ENCODE measurements at places on chromosomes 7 and 10. TPM values are rescaled to one million over a fixed set of nuclear protein-coding genes. Genes with fewer than 3 reads are reported as not detected.
A peak's percentile ranks its signal among the peaks of the same experiment; 100 is the strongest.

CUX1 gene
- 29.5 TPM for total RNA-seq

GARS1 gene
- total RNA-seq: 221 TPM

GRCh38 chr7:36117203-36117840, 35.7 kb upstream of the EEPD1 start:
- peaks cover 25% of the 10 kb centered on the region for H3K27me3 ChIP-seq
- H3K4me1 ChIP-seq: peaks cover 27% of the 10 kb centered on the region
- peak overlapping the region; percentile 44 for H3K27ac ChIP-seq
- H3K4me3 ChIP-seq: no peak overlapping the region

- no peaks in the 10 kb centered on the region for H3K4me1 ChIP-seq
- no peaks in the 10 kb centered on the region for H3K27me3 ChIP-seq
- H3K27ac ChIP-seq: no peak overlapping the region
- H3K4me3 ChIP-seq: no peak overlapping the region
Measured at GRCh38 chr7:145276118-145276517, 440.3 kb upstream of the TPK1 start.

DNA sequence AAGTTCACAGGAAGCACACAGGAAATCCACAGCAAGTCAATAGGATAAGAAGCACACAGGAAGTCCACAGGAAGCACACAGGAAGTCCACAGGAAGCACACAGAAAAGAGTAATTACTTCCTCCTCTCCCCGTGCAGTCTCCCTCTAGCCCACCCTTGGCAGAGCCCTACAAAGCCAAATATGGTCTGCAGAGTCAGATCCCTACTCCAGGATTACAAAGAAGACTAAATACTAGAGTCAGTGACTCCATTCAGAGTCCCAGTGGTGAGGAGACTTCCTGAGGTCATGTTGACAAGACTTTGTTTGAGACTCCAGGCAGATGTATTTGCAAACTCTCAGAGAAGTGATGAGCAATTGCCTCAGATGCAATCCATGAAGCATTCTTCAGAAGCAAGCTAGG, 398.6 kb upstream of the AUTS2 start:
- H3K4me3 ChIP-seq: no peak overlapping the region
- H3K4me1 ChIP-seq: no peaks in the 10 kb centered on the region
- no peaks in the 10 kb centered on the region for H3K36me3 ChIP-seq
- no peak overlapping the region for H3K27ac ChIP-seq

CHST15 gene
- not detected for total RNA-seq

- no peaks in the 10 kb centered on the region for H3K36me3 ChIP-seq
- no peak overlapping the region for H3K27ac ChIP-seq
- H3K27me3 ChIP-seq: no peaks in the 10 kb centered on the region
- H3K4me1 ChIP-seq: no peaks in the 10 kb centered on the region
- H3K4me3 ChIP-seq: no peak overlapping the region
- DNase-seq: no peak
Measured at GRCh38 chr7:13293264-13294002, 606.0 kb downstream of the ARL4A start.

DNA sequence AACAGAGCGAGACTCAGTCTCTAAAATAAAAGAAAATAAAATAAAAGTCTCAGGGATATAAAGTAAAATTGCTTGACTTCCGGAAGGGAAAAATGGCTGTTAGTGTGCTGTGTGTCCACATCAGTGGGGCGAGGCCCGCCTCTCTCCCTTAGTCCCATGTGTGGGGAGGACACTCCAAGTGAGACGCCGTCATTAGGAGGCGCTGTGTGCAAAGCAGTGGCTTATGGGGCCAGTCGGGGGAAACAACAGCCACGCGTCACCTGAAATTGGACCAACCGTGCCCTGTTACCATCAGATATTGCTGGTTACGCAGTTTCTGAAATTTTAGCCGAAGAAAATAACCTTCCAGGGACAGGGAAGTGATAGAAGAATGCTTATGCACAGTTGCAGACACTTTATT, 15.8 kb downstream of the SFXN4 start:
- H3K27me3 ChIP-seq: no peaks in the 10 kb centered on the region
- no peak overlapping the region for H3K4me3 ChIP-seq
- no peaks in the 10 kb centered on the region for H3K4me1 ChIP-seq
- peaks cover 48% of the 10 kb centered on the region for H3K36me3 ChIP-seq
- no peak for DNase-seq

DNA sequence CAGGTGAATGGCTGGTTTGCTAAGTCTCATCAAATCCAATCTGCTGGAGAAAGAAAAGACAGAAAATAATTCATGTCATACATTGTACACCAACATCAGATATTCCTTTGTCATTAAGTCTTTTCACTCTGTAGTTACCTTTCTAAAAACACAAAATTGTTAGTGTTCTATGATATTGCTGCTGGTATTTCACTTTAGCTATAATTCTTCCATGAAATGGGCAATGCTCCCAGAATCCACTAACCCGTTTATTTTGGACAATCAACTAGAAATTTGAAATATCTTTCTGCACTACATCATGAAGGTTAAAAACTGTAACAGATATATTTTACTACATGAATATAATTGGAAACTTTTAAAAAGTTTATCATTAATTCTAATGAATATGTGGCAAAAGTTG, 181.3 kb downstream of the C7orf25 start:
- H3K4me1 ChIP-seq: no peaks in the 10 kb centered on the region
- no peaks in the 10 kb centered on the region for H3K27me3 ChIP-seq
- no peak overlapping the region for H3K4me3 ChIP-seq
- no peaks in the 10 kb centered on the region for H3K36me3 ChIP-seq
- no peak for DNase-seq
- H3K27ac ChIP-seq: no peak overlapping the region

HKDC1 gene
- total RNA-seq: 0.11 TPM

UBE2D1 gene
- total RNA-seq: 14.9 TPM

HERC4 gene
- 48.9 TPM for total RNA-seq

DNA sequence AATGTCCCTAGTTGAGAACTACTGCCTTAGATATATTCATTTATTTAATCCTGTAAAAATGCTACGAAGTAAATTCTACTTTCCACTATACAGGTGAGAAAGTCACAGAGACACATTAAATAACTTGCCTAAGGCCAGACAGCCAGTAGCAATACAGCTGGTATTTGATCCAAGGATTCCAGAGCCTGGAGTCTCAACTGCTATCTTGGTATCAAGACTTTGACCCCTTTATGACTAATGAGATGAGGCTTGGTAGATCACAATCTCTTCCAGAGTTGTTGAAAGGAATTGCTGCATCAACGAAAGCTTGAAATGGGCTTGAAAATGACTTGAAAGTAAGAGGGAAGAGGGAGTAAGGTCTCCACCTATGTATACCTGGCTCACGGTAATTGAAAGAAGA, 83.3 kb downstream of the ORC5 start:
- H3K4me1 ChIP-seq: no peaks in the 10 kb centered on the region
- H3K27ac ChIP-seq: no peak overlapping the region
- no peaks in the 10 kb centered on the region for H3K27me3 ChIP-seq
- DNase-seq: no peak

DNA sequence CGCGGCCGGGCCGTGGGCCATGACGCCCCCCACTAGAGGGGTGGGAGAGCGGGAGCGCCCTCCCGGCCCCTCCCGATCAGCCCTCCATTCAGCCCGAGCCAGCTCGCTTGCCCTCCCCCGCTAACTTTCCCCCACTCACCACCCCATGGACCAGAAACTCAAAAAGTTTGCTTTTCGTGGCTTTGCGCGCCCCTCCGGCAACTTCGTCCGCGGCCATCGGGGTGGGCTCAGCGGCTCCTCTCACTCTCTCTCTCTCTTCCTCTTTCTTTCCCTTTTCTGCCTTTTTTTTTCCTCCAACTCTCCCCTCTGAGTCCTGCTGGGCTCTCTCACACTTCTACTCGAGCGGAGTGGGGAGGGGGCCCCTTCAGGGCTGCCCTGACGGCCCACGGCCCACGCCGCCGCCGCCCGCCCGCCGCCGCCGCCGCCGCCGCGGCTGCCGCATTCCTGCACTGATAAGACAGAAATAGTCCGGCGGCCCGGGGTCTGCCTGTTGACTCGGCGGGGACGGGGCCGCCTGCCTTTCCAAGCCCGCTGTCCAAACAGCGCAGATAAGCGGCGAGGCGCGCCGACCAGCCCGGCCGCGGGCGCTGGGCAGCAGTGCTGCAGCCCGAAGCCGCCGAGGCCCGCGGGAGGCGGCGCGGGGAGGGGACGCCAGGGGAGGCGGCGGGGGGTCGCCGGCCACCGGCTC, at the start of gene SMARCD3:
Gene SMARCD3 (minus strand): TSS at position 349 of the 688 bp plus-strand sequence. CDS start 132 bp downstream, at position 217.
- H3K27ac ChIP-seq: no peak within 1 kb of the TSS
- H3K36me3 ChIP-seq: no peaks in the 10 kb centered on the region
- peaks cover 66% of the 10 kb centered on the region for H3K27me3 ChIP-seq
- H3K4me1 ChIP-seq: peaks cover 19% of the 10 kb centered on the region
- H3K4me3 ChIP-seq: peak within 1 kb of the TSS; percentile 58

- no peak overlapping the region for H3K27ac ChIP-seq
- H3K4me3 ChIP-seq: no peak overlapping the region
- H3K4me1 ChIP-seq: peaks cover 18% of the 10 kb centered on the region
- no peaks in the 10 kb centered on the region for H3K27me3 ChIP-seq
Measured at GRCh38 chr10:72049472-72049871, 38.9 kb downstream of the SPOCK2 start.

FGFR2 gene
- total RNA-seq: not detected

DNA sequence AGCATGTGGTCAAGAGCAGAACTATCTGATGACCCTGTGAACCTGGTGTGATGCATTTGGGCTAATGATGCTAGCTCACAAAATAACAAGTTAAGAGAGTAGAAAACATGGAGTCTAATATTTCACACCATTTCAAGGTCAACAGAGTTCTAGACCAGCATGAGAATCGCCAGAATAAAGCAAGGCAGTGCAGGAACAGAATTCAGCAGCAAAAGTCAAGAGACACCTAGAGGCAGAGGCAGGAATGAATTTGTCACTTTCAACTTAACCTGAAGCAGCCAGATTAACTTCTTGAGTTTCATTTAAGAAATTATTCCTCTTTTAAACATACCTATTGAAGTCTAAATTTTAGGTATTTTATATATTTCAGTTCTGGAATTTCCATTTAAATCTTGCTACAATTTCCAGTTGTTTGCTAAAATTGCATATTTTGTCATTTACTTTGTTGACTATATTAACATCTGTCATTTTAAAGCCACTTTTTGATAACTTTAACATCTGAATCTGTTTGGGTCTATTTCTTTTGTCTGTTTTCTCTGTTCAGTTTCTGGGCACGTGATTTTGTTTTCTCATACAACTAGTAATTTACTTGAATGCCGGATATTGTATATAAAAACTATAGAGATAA, 44.2 kb upstream of the PRSS58 start:
- H3K36me3 ChIP-seq: no peaks in the 10 kb centered on the region
- peaks cover 1% of the 10 kb centered on the region for H3K4me1 ChIP-seq
- H3K27me3 ChIP-seq: peaks cover 24% of the 10 kb centered on the region
- H3K27ac ChIP-seq: no peak overlapping the region
- DNase-seq: no peak

- peak overlapping the region; percentile 100 for H3K27ac ChIP-seq
- DNase-seq: peak; percentile 60
- H3K4me3 ChIP-seq: peak overlapping the region; percentile 100
- H3K27me3 ChIP-seq: no peaks in the 10 kb centered on the region
- peaks cover 85% of the 10 kb centered on the region for H3K36me3 ChIP-seq
- peaks cover 43% of the 10 kb centered on the region for H3K4me1 ChIP-seq
Measured at GRCh38 chr7:26199301-26200037, 1.1 kb downstream of the HNRNPA2B1 start.

GRCh38 chr7:41927380-41927779, 224.5 kb upstream of the INHBA start:
- no peak overlapping the region for H3K4me3 ChIP-seq
- no peaks in the 10 kb centered on the region for H3K36me3 ChIP-seq
- peaks cover 6% of the 10 kb centered on the region for H3K4me1 ChIP-seq
- peaks cover 20% of the 10 kb centered on the region for H3K27me3 ChIP-seq
- no peak overlapping the region for H3K27ac ChIP-seq
- no peak for DNase-seq

C10orf62 gene
- total RNA-seq: not detected

SPDYE18 gene
- 0.46 TPM for total RNA-seq

DNA sequence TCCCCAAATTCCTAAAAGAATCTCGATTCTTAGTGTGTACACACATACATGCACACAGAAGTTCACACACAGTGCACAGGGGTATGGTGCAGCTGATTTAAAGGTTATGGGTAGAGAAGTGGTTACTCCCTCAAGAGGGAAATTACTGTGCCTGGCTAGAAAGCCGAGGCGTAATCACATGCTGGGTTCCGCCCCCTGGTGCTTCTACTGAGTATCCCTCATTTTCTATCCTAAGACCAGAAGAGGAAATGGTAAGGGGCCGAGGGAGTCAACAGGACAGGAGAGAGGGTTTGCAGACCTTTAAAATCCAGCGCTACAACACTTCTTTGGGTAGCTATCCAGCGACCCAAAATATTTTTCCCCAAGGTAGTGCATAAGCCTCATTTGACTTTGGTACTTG, 147.3 kb upstream of the TMEM196 start:
- H3K4me3 ChIP-seq: no peak overlapping the region
- no peaks in the 10 kb centered on the region for H3K27me3 ChIP-seq
- no peaks in the 10 kb centered on the region for H3K36me3 ChIP-seq
- no peak overlapping the region for H3K27ac ChIP-seq

GRCh38 chr7:79681454-79681853, 228.0 kb upstream of the MAGI2 start:
- no peak for DNase-seq
- no peak overlapping the region for H3K27ac ChIP-seq
- H3K27me3 ChIP-seq: no peaks in the 10 kb centered on the region
- H3K4me3 ChIP-seq: no peak overlapping the region
- H3K4me1 ChIP-seq: no peaks in the 10 kb centered on the region

SDK1 gene
- total RNA-seq: 1.2 TPM

XRCC2 gene
- total RNA-seq: 21.8 TPM

DNA sequence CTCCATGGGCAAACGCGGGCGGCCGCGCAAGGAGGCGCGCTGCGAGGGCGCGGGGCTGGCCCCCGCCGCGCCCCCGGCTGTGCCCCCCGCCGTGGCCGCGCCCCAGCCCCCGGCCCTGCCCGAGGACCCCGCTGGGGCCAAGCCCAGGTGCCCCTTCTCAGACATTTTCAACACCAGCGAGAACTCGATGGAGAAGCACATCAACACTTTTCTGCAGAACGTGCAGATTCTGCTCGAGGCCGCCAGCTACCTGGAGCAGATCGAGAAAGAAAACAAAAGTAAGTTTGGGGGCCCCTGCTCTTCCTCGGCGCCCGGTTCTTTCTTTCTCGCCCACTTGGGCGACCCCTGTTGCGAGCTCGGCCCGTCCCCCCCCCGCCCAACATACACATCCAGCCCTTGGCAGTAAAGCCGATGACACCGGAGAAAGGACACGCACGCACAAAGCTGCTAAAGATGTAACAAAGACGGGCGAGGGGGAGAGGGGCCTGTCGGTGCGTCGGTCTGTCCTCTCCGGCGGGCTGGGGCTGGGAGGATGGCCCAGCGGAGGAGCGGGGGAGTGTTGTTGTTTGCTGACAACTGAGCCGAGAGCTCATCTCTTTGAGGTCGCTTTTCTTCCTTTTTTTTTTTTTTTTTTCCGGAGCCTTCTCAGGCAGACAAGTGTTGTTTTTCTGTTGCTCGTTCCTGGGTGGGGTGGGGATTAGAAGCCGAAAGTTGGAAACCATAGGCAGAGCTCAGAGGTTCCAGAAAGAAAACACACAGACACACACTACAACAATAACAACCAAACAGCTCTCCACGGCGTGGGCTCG, 604 bp downstream of the MXI1 start:
- no peaks in the 10 kb centered on the region for H3K36me3 ChIP-seq
- H3K4me1 ChIP-seq: peaks cover 44% of the 10 kb centered on the region
- peak overlapping the region; percentile 87 for H3K27ac ChIP-seq

- H3K36me3 ChIP-seq: no peaks in the 10 kb centered on the region
- no peaks in the 10 kb centered on the region for H3K27me3 ChIP-seq
- H3K4me3 ChIP-seq: no peak overlapping the region
- H3K27ac ChIP-seq: no peak overlapping the region
- no peak for DNase-seq
- H3K4me1 ChIP-seq: no peaks in the 10 kb centered on the region
Measured at GRCh38 chr10:45444976-45445898, 71.2 kb downstream of the ALOX5 start.
